ENCODE measurements at places on chromosomes 5 and 9.
A peak's percentile ranks its signal among the peaks of the same experiment; 100 is the strongest.

DNA sequence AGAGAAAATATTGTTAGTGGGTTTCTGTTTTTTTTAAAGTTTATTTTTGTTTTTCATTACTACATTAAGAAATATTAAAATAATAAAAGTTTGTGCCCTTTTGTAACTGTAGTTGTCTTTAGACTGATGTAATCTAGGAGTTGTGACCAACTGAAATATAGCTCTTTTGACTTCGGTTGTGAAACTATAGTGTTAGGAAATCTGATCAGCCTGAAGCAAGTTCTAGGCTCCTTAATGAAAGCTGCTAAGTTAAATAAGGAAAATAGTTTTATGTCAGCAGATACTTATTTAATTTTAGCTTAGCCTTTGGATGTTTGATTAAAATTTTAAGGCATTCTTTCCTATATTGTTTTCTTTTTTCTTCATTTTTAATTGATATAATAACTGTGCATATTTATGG is 14.2 kb downstream of the AP3S1 start:
- no peak overlapping the region for H3K4me3 ChIP-seq
- H3K36me3 ChIP-seq = peaks cover 12% of the 10 kb centered on the region
- H3K4me1 ChIP-seq = peaks cover 13% of the 10 kb centered on the region
- no peak for DNase-seq
- H3K27me3 ChIP-seq = no peaks in the 10 kb centered on the region
- no peak overlapping the region for H3K27ac ChIP-seq

- H3K4me1 ChIP-seq = peaks cover 2% of the 10 kb centered on the region
- H3K36me3 ChIP-seq = no peaks in the 10 kb centered on the region
- H3K27ac ChIP-seq = no peak overlapping the region
- H3K4me3 ChIP-seq = no peak overlapping the region
Measured at GRCh38 chr9:121885345-121885901, 207.7 kb downstream of the TTLL11 start.

- H3K36me3 ChIP-seq = peaks cover 71% of the 10 kb centered on the region
- DNase-seq = peak; percentile 92
- H3K4me1 ChIP-seq = peaks cover 74% of the 10 kb centered on the region
Measured at GRCh38 chr5:177303121-177303924, at the start of the genes PRELID1 and RAB24. Gene PRELID1 (plus strand): TSS chr5:177303799. CDS start chr5:177303986, 187 bp downstream. Gene RAB24 (minus strand): TSS chr5:177303719. CDS start chr5:177303288, 431 bp downstream.

DNA sequence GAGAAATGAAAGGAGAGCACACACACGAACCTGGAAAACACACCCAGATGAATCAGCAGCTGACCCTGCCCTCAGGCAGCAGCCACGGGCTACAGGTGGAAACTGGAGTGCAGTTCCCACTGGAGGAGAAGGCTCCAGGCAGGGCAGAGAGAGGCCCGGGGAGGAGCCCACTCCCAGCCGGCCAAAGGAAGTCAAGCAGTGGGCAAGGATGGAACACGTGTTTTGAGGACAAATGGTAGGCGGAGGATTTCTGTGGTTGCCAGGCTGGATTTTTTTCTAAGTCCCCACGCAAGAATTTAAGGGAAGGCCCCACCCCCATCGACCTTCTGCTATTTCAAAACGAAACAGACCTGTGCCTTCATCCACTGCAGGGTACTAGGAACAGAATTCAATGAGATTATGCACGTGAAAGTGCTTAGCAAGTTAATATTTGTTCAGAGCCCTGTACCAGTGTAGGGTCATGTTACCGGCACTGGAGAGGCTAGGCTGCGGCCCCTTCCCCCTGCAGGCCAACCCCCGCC is 6.8 kb downstream of the EPB41L4B start:
- H3K4me3 ChIP-seq = no peak overlapping the region
- H3K27me3 ChIP-seq = peaks cover 65% of the 10 kb centered on the region
- no peak overlapping the region for H3K27ac ChIP-seq
- no peaks in the 10 kb centered on the region for H3K36me3 ChIP-seq
- DNase-seq = no peak

- no peaks in the 10 kb centered on the region for H3K36me3 ChIP-seq
- H3K27me3 ChIP-seq = peaks cover 2% of the 10 kb centered on the region
- H3K27ac ChIP-seq = no peak overlapping the region
- no peak overlapping the region for H3K4me3 ChIP-seq
Measured at GRCh38 chr9:122837266-122837850, 9.0 kb upstream of the PDCL start.

- no peak overlapping the region for H3K27ac ChIP-seq
- no peaks in the 10 kb centered on the region for H3K36me3 ChIP-seq
- H3K4me1 ChIP-seq = no peaks in the 10 kb centered on the region
- peaks cover 39% of the 10 kb centered on the region for H3K27me3 ChIP-seq
- no peak overlapping the region for H3K4me3 ChIP-seq
Measured at GRCh38 chr9:98861781-98862504, 54.5 kb downstream of the GALNT12 start.

DNA sequence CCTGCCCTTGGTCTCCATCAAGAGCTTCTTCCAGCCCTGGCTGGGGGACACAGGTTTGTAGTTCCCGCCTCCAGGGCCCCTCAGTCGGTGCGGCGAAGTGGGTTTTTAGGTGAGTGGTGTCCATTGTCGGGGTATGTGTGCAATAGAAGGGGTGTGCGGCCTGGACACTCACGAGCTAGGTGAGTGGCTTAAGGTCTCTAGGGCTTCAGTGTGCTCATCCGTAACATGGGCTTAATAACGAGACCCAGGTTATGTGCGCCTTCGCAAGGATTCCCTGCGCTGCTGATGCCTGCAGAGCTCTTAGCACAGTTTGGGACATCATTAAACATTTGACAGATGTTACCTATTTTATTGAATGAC is 656 bp downstream of the CEP78 start:
- no peak overlapping the region for H3K4me3 ChIP-seq
- H3K36me3 ChIP-seq = peaks cover 31% of the 10 kb centered on the region
- H3K4me1 ChIP-seq = peaks cover 49% of the 10 kb centered on the region
- no peak for DNase-seq
- no peaks in the 10 kb centered on the region for H3K27me3 ChIP-seq

- DNase-seq = no peak
- H3K36me3 ChIP-seq = no peaks in the 10 kb centered on the region
- no peak overlapping the region for H3K4me3 ChIP-seq
- H3K27me3 ChIP-seq = peaks cover 7% of the 10 kb centered on the region
Measured at GRCh38 chr9:127991757-127992274, 11.0 kb upstream of the EEIG1 start.
